ENCODE measurements at places on chromosomes 2 and 18. TPM values are rescaled to one million over a fixed set of nuclear protein-coding genes. Genes with fewer than 3 reads are reported as not detected.
A peak's percentile ranks its signal among the peaks of the same experiment; 100 is the strongest.

- DNase-seq: peak; percentile 66
Measured at GRCh38 chr2:118089139-118089800, 999 bp downstream of the INSIG2 start.

GRCh38 chr2:237529452-237530402, 36.6 kb upstream of the PRLH start:
- no peak for DNase-seq

- DNase-seq: peak; percentile 46
Measured at GRCh38 chr2:19769513-19769912, 132.3 kb downstream of the TTC32 start.

- no peak for DNase-seq
Measured at GRCh38 chr2:219985017-219985416, 357.6 kb downstream of the SLC4A3 start.

- DNase-seq: no peak
Measured at GRCh38 chr2:217623281-217623912, 379.4 kb downstream of the TNS1 start.

DNA sequence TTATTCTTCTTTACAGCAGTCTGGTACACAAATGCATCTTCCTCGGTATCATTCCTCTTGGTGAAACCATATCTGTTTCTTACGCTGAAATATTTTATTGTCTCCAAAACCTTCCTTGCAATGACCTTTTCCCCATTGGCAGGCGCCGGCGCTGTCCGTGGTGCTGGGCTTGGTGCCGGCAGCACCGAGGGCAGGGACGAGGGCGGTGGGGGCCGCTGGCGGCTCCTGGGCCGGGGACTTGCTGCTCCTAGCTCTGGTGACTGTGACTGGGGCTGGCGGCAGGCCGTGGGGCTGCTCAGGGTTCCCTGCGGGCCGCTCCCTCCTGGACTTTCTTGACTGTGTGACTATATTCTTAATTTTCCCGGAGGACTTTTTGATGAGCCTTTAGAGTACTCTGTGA, 72.5 kb downstream of the GPR39 start:
- peak; percentile 1 for DNase-seq

- DNase-seq: no peak
Measured at GRCh38 chr18:36650906-36651305, 177.9 kb downstream of the TPGS2 start.

- no peak for DNase-seq
Measured at GRCh38 chr2:99607861-99608491, 118.2 kb upstream of the REV1 start.

DNA sequence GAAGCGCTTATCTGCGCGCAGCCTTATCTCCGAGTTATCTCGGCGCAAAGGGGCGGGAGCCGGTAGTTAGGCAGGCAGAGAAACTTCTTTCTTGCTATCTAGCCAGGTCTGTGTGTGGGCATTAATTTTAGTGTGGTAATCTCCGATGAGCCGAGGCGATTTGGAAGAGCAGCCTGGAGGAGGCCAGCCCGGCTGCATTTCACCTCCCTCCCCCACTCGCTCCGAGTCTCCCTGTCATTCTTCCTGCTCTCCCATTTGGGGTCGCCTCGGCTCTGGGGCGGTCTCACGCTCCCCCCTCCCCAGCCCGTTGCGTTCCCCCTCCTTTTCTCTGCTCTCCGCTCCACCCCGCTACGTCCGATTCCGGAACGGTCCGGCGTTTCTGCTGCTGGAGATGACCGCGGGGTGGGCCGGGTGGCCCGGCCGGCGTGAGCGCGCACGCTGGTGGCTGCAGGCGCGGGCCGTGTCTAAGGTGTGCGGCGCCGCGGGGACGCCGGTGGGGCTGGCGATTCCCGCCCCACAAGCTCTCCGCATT, 566 bp downstream of the GATA6 start:
- peak; percentile 64 for DNase-seq

DNA sequence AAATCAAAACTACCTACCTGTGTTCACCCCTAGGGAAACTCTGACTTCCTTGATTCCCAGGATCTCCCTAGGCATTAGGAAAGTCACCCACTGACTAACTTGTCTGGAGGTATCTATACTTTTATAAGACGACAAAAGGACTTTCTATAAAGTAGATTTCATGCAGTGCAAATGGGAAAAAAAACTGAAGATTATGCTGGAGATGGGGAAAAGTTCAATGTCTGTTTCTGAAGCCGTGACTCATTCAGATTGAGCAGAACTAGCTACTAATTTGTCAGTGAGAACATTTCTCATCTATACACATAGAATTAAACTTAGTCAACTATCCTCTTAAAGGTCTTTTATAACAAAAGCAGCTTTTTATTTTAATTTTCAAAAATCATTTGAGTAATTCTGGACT, 6.0 kb downstream of the SEPTIN10 start:
- DNase-seq: peak; percentile 24

- DNase-seq: no peak
Measured at GRCh38 chr2:30869988-30870387, 62.7 kb upstream of the CAPN13 start.

- no peak for DNase-seq
Measured at GRCh38 chr2:195648787-195649186, 8.2 kb upstream of the SLC39A10 start.

GRCh38 chr2:128654408-128654807, 335.7 kb upstream of the HS6ST1 start:
- no peak for DNase-seq

The GKN2 gene
- not detected for total RNA-seq

The TMEM37 gene
- 0.51 TPM for total RNA-seq

The NOSTRIN gene
- 4.5 TPM for total RNA-seq

The CRYGC gene
- total RNA-seq: not detected
